Fibroblast of the aortic adventitia (primary cell): ENCODE measurements at places on chromosomes 4 and X. TPM values are rescaled to one million over a fixed set of nuclear protein-coding genes. Genes with fewer than 3 reads are reported as not detected.
A peak's percentile ranks its signal among the peaks of the same experiment; 100 is the strongest.

- no peak for DNase-seq
These were observed 13.8 kb downstream of the L1CAM start for GRCh38 chrX:153871946-153872878.

The ODAPH gene
- not detected in 2 replicates for total RNA-seq

The PPM1K gene
- total RNA-seq: 11.1 and 144 TPM in 2 replicates

GRCh38 chr4:37780444-37781130 is 45.9 kb upstream of the PGM2 start:
- peak; percentile 33 for DNase-seq

The DCHS2 gene
- total RNA-seq: under 0.01 TPM in 1 of 2 replicates, not detected in the other

DNA sequence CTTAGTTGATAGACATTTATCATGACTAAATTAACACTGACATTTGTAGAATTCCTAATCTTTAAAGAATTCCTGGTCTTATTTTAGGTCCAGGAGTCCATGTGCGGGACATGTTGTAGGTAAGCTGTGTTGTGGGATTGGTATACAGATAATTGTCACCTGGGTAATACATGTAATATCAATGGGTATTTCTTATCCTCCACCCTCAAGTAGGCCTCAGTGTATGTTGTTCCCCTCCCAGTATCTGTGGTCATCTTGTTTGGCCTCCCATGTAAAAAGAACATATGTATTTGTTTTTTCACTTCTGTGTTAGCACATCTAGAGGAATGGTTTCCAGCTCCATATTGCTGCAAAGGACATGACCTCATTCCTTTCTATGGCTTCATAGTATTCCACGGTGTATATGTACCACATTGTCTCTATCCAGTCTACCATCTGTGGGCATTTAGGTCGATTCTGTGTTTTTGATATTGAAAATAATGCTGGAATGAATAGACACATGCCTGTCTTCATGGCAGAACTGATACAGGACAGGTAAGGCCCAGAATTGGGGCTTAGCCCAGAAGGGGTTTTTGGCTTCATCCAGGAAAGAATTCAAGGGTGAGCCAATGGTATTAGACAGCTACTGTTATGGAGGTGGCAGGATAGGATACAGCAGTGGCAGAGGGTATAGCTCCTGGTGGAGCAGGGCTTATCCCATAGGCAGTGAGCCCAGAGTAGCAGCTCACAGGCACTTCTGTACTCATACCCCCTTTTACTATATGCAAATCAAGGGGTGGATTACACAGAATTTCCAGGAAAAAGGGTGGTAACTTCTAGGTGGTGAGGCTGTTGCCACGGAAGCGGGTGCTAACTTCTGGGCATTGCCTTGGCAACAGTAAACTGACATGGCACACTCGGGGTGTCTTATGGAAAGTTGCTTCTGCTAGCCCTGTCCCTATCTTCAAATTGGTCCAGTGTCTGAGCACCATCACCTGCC is 66.1 kb upstream of the WDR1 start:
- DNase-seq: no peak

- DNase-seq: peak; percentile 10
These were observed 38.5 kb downstream of the AGA start for GRCh38 chr4:177403746-177404145.

- no peak for DNase-seq
These were observed 5.7 kb downstream of the SLC6A8 start for GRCh38 chrX:153693216-153694086.

- DNase-seq: peak; percentile 84
These were observed 217.6 kb downstream of the PTTG2 start for GRCh38 chr4:38177641-38178391.

DNA sequence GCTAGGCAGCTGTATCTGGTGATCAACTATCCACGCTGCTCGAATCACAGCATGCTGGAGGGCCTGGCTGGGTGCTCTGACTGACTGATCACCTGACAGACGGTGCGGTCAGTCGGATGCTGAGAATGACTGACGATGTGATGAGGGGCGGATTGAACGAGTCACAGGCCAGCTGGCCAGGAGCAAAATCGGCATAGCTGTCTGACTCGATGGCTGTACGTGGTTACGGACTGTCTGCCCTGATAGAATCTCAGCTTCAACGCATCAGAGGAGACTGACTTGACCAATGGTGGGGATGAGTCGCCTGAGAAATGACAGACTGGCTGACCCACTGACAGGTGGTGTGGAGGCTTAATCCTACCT is 1.0 kb upstream of the SUV39H1 start:
- no peak for DNase-seq

DNA sequence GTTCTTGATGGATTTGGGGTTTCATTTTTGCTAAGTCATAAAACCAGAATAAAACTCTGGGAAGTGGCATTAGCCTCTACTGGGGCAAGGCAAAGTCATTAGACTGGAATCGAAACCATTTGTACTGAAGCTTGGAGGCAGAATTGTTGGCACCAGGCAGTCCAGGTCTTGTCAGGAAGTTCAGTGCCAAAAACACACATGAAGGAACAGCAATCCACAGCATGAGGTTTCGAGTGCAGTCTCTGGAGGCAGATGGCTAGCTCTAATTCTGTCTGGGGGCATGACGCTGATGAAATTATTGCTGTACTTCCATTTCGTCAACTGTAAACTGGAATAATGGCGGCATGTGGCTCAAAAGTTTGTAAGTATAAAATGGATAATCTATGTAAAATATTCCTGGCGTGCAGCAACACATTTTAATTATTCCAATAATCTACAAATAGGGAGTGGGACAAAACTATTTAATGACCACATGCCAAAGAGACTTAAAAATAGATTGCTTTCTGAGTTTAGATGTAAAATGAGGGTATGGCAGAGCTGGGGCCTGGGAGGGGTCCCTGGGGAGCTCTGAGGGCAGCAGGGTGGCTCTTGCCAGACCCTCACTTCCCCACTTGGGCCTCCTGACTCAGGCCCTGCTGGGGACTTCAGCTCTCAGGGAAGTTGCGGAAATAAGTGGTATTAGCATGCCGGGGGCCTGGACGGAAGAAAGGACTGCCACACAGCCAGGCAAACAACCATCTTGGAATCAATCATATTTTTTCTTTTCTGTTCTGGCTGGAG is 18.8 kb upstream of the CENPU start:
- DNase-seq: no peak

GRCh38 chrX:54288277-54288676 is 69.6 kb downstream of the WNK3 start:
- no peak for DNase-seq

DNA sequence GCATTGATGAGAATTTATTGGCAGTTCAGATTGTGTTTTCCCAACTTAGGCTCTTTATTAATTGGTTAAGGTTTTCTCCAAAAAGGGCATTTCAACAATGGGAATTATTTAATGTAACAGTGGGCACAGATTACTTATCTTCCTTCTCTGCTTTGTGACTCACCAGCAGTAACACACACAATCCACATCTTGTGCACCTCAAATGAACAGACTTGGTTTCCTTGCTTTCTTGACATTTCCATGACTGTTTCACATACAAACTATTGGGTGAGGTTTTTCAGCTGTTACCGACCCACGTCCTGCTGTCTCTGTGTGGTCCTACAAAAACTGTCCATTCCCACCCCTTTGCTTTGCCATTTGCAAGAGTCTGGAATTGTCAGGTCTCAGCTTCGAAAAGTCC is 38.1 kb downstream of the CCNI start:
- DNase-seq: peak; percentile 44

The ALPK1 gene
- 14.1 and 34.1 TPM in 2 replicates for total RNA-seq

GRCh38 chr4:94634271-94634670 is 123.5 kb upstream of the BMPR1B start:
- DNase-seq: peak; percentile 20

GRCh38 chr4:105426187-105426897 is 47.5 kb downstream of the PPA2 start:
- no peak for DNase-seq

DNA sequence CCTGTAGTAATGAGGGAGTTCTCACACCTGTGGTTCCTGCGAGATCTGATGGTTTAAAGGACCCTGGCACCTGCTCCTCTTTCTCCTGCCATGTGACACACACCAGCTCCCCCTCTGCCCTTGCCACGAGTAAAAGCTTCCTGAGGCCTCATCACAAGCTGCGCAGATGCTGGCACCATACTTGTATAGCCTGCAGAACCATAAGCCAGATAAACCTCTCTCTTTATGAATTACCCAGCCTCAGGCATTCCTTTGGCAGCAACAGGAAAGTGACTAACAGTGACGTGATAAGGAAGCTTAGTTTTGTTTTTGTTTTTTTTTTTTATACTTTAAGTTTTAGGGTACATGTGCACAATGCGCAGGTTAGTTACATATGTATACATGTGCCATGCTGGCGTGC is 130.9 kb downstream of the AFAP1 start:
- DNase-seq: peak; percentile 88
